Fibroblast of villous mesenchyme (primary cell): ENCODE measurements at places on chromosomes 12 and 14. TPM values are rescaled to one million over a fixed set of nuclear protein-coding genes. Genes with fewer than 3 reads are reported as not detected.

Gene RASAL1
- not detected in 2 replicates for total RNA-seq

Gene TMEM63C
- total RNA-seq, result under 0.01 TPM in 1 of 2 replicates, not detected in the other

Gene SCARB1
- 22.5 and 28.5 TPM in 2 replicates for total RNA-seq

Gene ACSM4
- total RNA-seq, result not detected in 2 replicates

Gene TAS2R30
- total RNA-seq, result 7.4 and 9.1 TPM in 2 replicates

Gene LTA4H
- total RNA-seq, result 58.6 and 79.9 TPM in 2 replicates

Gene DBX2
- total RNA-seq, result not detected in 2 replicates

Gene TOMM20L
- total RNA-seq, result not detected in 2 replicates

Gene ATP6V1D
- total RNA-seq, result 109 and 168 TPM in 2 replicates
